ENCODE measurements at places on chromosomes 11 and 22.

DNA sequence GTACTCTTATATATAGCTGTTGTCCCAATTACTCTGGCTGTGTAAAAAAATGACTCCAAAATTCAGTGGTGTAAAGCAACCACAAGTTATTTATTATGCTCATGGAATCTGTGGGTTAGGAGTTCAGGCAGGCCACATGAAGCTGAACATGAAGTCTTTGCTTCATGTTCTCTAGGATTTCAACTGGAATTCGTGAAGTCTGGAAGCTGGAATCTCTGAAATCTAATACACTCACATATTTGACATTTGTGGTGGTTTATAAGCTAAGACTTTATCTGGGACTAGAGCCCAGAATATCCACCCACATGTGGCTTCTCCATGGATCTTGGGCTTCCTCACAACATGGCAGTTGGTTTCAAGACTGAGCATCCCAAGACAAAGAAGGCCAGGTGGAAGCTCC lies 430.6 kb downstream of the MIAT start:
- no peak for DNase-seq

- DNase-seq: no peak
Observed at GRCh38 chr22:35310556-35311550, 11.2 kb downstream of the TOM1 start.

DNA sequence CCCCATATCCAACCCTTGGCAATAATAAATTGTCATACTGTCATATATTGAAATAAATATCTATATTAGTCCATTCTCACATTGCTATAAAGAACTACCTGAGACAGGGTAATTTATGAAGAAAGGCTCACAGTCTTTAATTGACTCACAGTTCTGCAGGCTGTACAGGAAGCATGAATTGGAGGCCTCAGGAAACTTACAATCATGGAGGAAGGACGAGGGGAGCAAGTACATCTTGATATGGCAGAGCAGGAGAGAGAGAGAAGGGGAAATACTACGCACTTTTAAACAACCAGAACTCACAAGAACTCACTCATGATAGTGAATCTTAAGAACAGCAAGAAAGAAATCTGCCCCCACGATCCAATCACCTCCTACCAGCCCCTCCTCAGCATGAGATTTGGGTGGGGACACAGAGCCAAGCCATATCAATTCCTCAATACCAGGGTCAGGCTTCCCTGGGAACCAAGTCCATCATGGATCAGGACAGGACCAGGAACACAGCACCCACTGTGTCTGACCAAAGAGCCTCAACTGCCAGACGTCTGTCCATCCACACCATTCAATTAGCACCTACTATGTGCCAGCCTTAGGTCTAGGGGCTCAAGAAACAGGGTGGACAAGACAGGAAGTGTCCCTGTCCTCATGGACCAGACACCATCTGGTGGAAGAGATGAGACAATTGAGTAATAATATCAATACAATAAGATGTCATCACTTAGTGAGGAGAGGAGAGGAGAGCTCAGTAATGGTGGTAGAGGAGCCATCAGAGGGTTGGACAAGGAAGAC lies 56.9 kb upstream of the TOP3B start:
- DNase-seq: no peak

DNA sequence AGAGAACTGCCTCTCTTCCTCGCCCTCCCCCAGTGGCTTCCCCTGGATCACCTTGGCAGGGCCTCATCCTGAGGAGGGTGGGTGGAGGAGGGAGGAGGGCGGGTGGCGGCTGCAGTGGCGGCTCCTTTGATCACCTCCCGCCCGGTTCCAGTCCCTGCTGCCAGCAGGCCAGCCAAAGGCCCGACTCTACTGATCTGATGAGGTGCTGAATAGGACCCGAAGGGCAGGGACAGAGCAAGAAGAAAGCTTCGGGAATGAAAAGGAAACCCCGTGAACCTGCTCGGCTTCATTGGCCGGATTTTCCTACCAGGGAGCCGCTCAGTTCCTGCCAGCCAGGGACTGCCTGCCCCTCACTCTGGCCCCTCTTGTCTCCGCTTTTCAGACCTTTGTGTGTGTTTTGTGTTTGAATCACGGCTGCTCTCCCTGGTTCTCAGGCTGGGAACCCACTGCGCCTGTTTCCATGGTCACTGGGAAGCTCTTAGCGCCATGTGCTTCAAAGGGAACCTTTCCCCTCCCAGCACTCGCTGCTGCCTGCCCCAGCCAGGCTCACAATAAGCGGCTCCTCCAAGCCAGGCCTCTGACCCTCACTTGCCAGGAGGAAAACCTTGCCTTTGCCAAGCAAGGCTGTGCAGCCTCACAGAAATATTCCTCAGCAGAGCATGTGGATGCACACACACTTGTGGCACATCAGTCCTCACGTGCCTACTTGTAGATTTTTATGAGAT lies 56.8 kb downstream of the C22orf31 start:
- DNase-seq: peak; percentile 45

DNA sequence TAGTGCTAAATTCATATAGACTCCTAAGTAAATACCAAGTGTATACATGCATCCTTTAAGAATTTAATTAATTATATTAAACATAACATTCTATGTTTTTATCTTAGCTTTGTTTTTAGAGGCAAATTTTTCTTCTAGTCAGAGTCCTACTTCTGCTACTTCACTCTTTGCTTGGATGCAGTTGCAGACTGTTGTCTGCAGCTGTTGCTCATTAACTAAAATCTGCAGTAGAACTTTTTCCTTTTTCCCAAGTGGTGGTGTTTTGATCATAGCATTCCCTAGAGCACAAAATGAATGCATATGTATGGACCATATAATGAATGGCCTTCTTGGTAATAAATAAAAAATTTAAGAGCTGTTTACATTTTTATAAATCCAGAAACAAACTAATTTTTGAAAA lies 198.3 kb downstream of the CASP12 start:
- DNase-seq: peak; percentile 7

- DNase-seq: no peak
Observed at GRCh38 chr11:68044145-68044813, 5.5 kb downstream of the TCIRG1 start.

DNA sequence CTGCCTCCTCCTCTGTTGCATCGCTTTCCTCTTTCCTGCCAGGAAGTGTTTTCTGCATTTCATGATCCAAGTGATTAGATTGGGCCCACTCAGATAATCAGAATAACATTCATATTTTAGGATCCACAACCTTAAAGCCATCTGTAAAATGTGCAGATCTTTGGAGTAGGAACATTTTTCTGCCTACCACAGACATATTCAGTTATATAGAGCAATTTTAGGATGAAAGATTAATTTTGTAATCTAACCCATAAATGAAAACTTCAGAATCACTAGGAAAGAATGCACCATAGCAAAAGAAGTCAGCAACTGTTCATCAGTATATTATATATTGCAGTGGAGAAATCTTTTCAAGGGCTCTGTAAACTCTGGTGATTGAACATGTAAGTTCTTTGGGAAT lies 659.9 kb upstream of the LUZP2 start:
- DNase-seq: no peak

DNA sequence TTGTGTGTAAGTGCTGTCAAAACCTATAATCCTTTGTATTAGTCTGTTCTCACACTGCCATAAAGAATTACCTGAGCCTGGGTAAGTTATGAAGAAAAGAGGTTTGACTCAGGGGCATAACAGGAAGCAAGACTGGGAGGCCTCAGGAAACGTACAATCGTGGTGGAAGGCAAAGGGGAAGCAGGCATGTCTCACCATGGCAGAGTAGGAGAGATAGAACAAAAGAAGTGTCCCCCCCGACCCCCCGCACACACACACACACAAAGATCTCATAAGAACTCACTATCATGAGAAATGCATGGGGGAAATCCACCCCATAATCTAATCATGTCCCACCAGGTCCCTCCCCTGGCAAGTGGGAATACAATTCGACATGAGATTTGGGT lies 2.3 kb upstream of the USP28 start:
- DNase-seq: no peak

- DNase-seq: no peak
Observed at GRCh38 chr22:17767233-17768065, 6.8 kb downstream of the BID start.

GRCh38 chr22:23065069-23065451 lies 5.3 kb upstream of the GNAZ start:
- DNase-seq: no peak

GRCh38 chr11:11279956-11280689 lies 72.9 kb downstream of the CSNK2A3 start:
- peak; percentile 30 for DNase-seq

DNA sequence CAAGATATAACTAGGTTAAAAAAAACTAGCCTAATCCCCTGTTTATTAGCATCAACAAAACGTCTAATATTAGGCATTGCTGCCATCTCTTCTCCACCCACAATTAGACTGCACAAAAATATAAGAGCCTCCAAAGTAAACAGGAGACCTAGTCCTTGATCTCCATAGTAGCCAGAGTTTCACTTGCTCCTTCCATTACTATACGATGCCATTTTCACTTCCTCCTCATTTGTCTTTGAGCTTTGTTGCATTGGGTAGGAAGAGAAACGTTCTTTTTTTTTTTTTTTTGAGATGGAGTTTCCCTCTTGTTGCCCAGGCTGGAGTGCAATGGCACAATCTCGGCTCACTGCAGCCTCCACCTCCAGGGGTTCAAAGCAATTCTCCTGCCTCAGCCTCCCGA lies 42.3 kb upstream of the RDX start:
- no peak for DNase-seq

GRCh38 chr11:128399251-128400121 lies 187.9 kb downstream of the ETS1 start:
- no peak for DNase-seq

GRCh38 chr11:117461396-117462182 lies 133.9 kb downstream of the CEP164 start:
- no peak for DNase-seq

DNA sequence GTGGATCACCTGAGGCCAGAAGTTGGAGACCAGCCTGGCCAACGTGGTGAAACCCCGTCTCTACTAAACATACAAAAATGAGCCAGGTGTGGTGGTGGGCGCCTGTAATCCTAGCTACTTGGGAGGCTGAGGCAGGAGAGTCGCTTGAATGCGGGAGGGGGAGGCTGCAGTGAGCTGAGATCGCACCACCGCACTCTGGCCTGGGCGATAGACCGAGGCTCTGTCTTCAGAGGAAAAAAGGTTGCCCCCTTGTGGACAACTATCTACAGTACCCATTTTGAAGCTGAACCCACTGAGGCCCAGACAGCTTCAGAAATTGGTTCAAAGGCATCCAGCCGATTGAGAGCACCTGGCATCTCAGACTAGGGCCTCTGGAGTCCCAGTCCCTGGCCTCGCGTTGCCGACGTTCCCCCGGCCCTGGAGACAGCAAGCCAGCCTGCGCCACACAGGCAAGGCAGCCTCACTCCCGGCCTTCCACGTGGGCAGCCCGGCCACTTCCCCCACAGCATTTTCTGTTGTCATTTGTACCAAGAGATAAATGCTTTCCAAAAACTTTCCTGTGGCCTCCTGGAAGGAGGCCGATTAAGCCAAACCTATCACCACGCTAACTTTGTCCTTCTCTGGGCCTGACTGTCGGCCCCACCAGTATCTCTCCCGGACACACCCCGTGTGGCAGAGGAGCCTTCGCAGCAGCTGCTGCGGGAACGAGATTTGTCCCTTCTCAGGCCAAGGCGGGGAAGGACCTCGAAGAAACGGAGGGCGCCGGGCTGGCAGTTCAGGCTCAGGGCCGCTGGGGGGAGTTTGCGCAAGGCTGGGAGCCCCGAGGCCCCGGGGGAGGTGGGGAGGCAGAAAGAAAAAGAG lies 82.8 kb downstream of the FLI1 start:
- peak; percentile 73 for DNase-seq

DNA sequence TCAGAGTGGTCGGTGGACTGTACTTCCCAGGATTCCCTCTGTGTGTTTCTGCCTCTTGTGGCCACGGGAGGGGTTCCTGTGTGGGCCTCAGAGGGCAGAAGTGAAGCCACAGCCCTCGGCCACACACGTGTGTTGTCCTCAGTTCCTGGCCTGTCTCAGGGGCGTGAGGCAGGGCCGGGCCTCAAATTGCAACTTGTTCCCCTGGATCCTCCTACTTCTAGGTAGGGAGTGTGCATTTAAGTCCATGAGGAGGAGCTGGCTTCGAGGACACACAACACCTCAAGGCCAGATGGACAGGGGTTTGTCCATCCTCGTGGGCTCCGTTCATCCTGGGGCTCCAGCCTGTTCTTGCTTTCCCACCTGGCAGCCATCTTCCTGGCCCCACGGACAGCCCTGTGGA lies 573.0 kb downstream of the TBC1D22A start:
- DNase-seq: no peak

DNA sequence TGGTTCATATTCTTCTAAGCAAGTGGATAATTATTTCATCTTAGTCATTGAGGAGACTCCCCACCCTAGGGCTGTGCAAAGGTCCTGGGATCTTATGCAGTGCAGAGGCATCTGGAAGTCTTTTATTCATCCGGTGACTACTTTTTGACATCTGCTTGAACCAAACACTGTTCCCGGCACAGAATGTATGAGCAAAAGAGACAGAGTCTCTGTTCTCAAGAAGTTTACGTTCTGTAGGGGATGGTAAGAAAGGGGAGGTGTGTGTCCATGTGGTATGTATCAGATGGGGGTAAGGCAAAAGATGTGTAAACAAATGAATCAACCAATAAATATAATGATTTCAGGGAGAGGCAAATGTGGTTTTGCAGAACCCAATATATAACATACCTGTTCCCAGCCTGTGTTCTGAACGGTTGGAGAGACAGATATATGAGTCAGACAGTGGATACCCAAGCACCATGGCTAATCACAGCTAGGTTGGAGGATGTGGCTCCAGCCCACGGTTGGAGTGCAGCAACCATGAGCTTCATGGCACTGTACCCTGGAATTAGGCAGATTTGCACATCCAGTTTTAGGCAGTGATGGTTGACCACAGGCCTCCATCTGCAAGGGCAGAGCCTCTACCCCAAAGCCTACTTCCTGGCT lies 75.1 kb upstream of the CADM1 start:
- no peak for DNase-seq

DNA sequence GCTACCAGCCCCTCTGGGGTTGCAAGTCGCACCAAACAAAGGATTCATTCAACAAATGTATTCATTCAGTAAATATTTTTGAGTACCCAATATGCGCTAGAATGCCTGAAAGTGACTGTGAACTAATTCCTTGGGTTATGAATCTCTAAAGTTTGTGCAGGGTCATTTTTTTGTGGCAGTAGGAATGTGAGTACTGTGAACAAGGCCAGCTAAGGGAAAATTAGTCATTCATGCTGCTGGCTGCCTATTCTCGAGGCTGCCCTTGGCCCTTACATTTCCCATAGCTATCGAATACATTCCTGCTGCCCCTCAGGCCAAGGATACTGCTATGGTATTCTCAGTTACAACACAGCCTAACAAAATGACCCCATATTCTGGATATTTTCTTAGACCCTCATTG lies 141.6 kb downstream of the TRPC6 start:
- no peak for DNase-seq

- no peak for DNase-seq
Observed at GRCh38 chr11:120519474-120519873, 7.9 kb downstream of the GRIK4 start.

- peak; percentile 24 for DNase-seq
Observed at GRCh38 chr22:41799486-41800347, 762 bp upstream of the CCDC134 start.

GRCh38 chr22:42069801-42070516 lies 653 bp downstream of the NAGA start:
- no peak for DNase-seq

All from tongue (tissue), 3 donors.